ENCODE measurements at places on chromosomes 7 and 10. TPM values are rescaled to one million over a fixed set of nuclear protein-coding genes. Genes with fewer than 3 reads are reported as not detected.

- no peak for DNase-seq
Observed at GRCh38 chr10:119333146-119333792, 125.9 kb downstream of the GRK5 start.

GRCh38 chr7:132250480-132251326 lies 325.6 kb downstream of the PLXNA4 start:
- DNase-seq: peak; percentile 3

GRCh38 chr10:91034494-91035159 lies 113.7 kb upstream of the ANKRD1 start:
- no peak for DNase-seq

DNA sequence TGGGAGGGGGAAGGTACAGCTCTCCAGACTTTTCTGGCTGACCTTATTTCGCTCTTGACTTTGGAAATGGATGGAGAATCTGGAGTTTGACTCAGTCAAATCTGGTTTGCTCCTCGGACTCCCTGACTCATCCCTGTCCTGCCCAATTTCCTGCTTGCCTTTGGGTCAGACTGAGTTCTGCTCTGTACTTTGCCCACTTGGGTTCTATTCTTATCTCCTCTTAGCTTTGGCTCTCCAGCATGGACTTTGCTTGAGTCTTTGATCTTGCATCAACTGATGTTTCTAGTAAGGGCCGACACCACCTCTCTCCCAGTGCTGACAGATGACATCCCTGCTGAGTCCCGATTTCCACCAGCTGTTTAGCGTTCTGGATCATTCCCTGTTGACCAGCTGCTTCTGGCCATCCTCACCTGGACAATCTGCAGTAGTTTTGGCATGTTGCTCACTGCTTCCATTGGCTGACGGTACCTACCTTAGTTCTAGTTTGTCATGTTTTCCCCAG lies 335.3 kb downstream of the SUGCT start:
- peak; percentile 5 for DNase-seq

TMEM213 gene
- polyA plus RNA-seq: 0.01 TPM
